Activated naive CD4-positive, alpha-beta T cell treated with anti-CD3 and anti-CD28 coated beads for 36 hours (primary cell): ENCODE measurements at places on chromosomes 16 and 17. TPM values are rescaled to one million over a fixed set of nuclear protein-coding genes. Genes with fewer than 3 reads are reported as not detected.

DNA sequence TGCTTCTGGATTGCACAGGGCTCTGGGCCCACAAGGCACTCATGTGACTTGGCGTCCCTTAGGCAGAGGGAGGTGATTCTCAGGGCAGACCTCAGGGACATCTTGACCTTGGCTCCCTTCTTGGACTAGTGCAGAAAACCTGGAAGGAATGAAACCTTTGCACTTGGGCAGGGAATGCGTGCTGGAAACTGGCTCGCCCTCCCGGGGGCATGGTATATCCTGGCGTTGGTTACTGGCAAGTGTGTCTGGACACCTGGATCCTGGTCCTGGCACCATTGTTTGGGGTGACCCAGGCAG is 63.5 kb upstream of the LGALS9 start:
- no peak for DNase-seq

DNA sequence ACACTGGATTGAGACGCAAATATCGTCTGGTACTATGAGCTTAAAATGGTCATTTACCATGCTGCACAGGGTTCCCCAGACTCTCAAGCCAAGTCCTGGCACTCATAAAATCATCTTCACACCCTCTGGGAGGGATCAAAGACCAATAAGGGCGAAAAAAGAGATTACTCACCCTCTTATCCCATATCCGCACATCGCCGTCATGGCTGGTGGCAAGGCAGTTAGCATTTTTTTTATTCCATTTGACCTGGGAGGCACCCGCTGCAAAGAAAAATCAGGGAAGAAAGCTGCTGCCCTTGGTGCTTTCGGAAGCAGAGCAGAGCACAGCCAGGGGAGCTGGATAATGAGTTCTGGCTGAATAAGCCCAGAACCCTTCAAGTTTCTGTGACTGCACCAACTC is 42.4 kb downstream of the WDR59 start:
- no peak for DNase-seq

DNA sequence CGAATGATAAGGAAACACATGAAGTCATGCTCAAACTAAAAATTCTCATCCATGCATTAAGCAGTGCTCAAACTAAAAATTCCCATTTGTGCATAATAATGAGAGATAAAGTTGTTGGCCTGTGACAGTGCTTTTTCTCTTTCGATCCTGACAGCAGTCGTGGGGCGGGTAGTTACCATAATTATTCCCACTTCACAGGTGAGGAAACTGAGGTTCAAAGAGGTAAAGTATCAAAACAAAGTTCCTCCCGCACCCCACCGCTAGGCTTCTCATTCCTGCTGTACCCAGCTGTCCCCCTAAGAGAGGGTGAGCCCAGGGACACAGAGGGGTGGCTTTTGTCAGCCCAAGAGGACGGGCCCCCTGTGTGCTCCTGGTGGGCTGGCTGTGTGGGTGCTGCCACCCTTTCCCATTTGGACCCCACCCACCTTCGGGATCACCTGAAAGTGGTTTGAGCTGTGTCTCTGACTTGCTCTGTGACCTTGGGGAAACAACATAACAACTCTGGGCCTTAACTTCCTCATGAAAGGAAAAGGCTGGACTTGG is 92.6 kb downstream of the CLEC16A start:
- no peak for DNase-seq

Gene MT1G
- total RNA-seq, result 22.4 TPM
